ENCODE measurements at places on chromosomes 6 and 20. TPM values are rescaled to one million over a fixed set of nuclear protein-coding genes. Genes with fewer than 3 reads are reported as not detected.

- H3K27ac ChIP-seq: no peak overlapping the region
- H3K36me3 ChIP-seq: no peaks in the 10 kb centered on the region
- DNase-seq: no peak
These were observed 266.9 kb downstream of the CD109 start for GRCh38 chr6:73962884-73963283.

GRCh38 chr6:30326526-30327231 is at the start of gene TRIM39:
Gene TRIM39, plus strand, starts transcription at chr6:30326927. Its CDS starts 2,391 bp downstream, at chr6:30329318.
- H3K4me1 ChIP-seq: peaks cover 44% of the 10 kb centered on the region
- peak within 1 kb of the TSS; percentile 96 for H3K4me3 ChIP-seq
- H3K36me3 ChIP-seq: peaks cover 13% of the 10 kb centered on the region
- peak within 1 kb of the TSS; percentile 98 for H3K27ac ChIP-seq

- H3K27ac ChIP-seq: no peak overlapping the region
- H3K4me1 ChIP-seq: peaks cover 2% of the 10 kb centered on the region
- H3K36me3 ChIP-seq: peaks cover 2% of the 10 kb centered on the region
- no peak overlapping the region for H3K4me3 ChIP-seq
- H3K27me3 ChIP-seq: no peaks in the 10 kb centered on the region
- no peak for DNase-seq
These were observed 90.7 kb downstream of the FOXC1 start for GRCh38 chr6:1700278-1700967.

DNA sequence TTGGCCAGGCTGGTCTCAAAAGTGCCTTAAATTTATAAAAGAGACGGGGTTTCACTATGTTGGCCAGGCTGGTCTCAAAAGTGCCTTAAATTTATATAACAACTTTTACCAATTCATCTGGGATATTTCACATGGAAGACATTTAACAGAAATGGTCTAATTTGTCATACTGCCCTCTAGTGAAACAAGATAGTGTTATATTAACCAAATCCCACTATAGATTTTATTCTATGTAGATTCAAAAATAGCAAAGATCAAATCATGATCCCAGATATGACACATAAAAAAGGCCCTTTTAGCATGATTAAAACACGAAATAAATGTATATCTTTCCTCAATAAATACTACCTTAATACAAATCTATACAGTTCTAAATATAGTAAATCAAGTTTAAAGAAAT is 102.8 kb upstream of the TFAP2D start:
- H3K4me3 ChIP-seq: no peak overlapping the region
- H3K4me1 ChIP-seq: no peaks in the 10 kb centered on the region
- H3K36me3 ChIP-seq: no peaks in the 10 kb centered on the region
- no peak for DNase-seq
- H3K27me3 ChIP-seq: no peaks in the 10 kb centered on the region
- H3K27ac ChIP-seq: no peak overlapping the region

GRCh38 chr6:26439151-26440125 is 866 bp upstream of the BTN3A3 start:
- H3K36me3 ChIP-seq: peaks cover 5% of the 10 kb centered on the region
- DNase-seq: no peak

- no peaks in the 10 kb centered on the region for H3K36me3 ChIP-seq
- H3K27me3 ChIP-seq: no peaks in the 10 kb centered on the region
- no peak for DNase-seq
These were observed 49.7 kb downstream of the RBM38 start for GRCh38 chr20:57440678-57441509.

DNA sequence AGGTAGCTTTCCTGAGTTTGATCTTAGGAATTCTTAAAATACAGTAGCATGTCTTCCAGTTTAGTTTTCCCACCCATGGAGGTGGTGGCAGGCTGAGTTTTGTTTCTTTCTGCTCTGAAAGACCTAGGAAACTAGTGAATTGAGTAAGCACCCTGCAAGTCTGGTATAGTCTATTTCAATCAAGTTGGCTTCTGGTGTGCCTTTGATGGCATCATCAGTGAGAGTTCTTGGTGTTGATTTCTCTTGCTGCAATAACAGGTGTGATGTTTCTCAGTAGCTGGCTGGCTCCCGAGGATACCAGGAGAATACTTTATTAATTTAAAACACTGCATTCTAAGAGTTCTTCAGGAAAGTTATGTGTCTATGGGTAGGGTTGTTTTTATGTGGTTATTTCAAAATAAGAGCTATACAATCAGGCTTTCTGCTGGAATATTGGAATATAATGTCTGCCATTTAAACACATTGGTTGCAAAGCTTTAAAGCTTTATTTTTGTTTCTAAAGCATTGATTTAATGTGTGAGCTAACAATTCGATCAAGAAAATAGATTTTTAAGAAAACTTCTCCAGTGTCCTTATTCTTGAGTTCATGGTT is 19.0 kb downstream of the VAPB start:
- H3K27ac ChIP-seq: no peak overlapping the region
- H3K4me3 ChIP-seq: peak overlapping the region; percentile 75
- no peak for DNase-seq
- H3K4me1 ChIP-seq: peaks cover 27% of the 10 kb centered on the region
- H3K36me3 ChIP-seq: no peaks in the 10 kb centered on the region

DNA sequence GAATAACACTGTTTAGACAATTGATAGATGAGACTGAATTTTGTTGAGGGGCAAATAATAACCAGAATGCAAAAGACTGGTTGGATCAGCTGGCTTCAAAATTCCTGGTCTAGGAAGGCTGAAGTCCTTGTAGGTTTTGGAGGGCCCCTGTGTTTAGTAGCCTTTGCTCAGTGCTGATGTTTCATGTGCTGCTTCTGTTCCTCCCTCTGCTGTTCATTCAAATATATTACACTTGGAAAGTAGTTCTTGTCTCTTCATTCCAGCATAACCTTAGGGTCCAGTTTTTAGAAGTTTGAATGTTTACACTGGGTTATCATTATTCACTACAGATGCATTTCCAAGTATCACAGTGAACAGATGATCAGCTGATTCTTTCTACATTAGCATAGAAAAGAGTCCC is 72.5 kb downstream of the FLRT3 start:
- DNase-seq: no peak
- H3K4me1 ChIP-seq: no peaks in the 10 kb centered on the region
- no peaks in the 10 kb centered on the region for H3K36me3 ChIP-seq
- H3K27me3 ChIP-seq: no peaks in the 10 kb centered on the region

DNA sequence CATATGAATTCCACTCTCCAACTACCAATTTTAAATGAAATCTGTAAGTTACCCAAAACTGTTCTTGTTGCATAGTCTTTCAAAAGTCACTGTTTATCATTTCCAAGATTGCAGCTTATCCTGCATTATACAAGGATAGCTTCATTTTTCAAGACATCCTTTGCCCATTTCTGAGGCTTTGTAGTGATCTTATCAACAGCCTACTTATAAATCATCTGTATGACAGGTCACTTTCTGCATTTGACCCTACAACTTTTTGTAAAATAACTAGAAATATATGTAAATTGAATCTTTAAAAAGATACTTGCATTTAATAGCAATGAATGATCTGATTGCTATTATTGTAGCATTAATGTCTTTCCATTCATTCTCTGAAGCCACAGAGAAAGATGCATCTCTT is 521.1 kb downstream of the UTRN start:
- H3K36me3 ChIP-seq: peaks cover 14% of the 10 kb centered on the region
- H3K27me3 ChIP-seq: no peaks in the 10 kb centered on the region
- peaks cover 17% of the 10 kb centered on the region for H3K4me1 ChIP-seq
- H3K4me3 ChIP-seq: no peak overlapping the region

DNA sequence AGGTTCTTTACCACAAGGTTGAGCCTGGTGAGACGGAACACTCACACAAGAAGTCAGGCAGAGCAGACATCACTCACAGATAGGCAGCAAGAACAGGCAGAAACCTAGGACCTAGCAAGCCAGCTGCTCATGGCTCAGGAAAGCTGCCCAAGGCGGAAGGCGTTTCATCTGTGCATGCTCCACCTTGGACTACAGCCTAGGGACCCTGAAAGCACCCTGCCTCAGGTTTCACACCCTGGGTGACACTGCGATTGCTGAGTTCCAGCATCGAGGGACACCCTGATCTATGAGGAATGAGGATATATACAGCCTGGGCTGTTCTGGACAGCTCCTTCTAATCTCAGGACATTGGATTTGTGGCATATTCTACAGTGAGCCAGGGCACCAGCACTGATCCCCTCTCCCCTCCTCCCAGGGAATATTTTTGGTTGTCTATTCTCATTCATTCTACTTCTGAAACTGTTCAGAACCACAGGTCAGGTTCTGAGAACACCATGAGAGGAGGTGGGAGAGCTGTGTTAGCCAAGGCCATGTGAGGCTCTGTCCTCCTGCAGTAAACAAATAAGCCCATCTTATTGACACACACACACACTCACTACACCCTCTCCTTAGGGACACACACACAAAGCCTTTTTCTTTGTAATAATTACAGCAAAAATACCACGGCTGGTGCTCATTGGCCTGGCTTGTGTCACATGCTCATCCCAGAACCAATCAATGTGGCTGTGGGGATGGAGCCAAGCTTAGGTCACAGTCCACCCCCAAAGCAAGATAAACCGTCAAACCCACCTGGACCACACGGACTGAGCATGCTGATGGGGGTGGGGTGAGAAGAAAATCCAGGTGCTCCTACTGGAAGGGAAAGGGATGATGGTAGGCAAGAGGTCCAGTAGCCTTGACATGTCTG is 26.3 kb upstream of the PMEPA1 start:
- H3K4me3 ChIP-seq: no peak overlapping the region
- DNase-seq: no peak
- no peak overlapping the region for H3K27ac ChIP-seq
- H3K36me3 ChIP-seq: peaks cover 5% of the 10 kb centered on the region
- peaks cover 51% of the 10 kb centered on the region for H3K27me3 ChIP-seq
- no peaks in the 10 kb centered on the region for H3K4me1 ChIP-seq

Gene LY6G6C
- total RNA-seq: not detected

Gene ERGIC3
- 158 TPM for total RNA-seq

Gene DUSP22
- 26.9 TPM for total RNA-seq

Gene NAPB
- 12.3 TPM for total RNA-seq

Gene ENPP4
- 2.9 TPM for total RNA-seq

Measured in T-helper 17 cell (primary cell).